ENCODE measurements at places on chromosomes 7 and 10.

DNA sequence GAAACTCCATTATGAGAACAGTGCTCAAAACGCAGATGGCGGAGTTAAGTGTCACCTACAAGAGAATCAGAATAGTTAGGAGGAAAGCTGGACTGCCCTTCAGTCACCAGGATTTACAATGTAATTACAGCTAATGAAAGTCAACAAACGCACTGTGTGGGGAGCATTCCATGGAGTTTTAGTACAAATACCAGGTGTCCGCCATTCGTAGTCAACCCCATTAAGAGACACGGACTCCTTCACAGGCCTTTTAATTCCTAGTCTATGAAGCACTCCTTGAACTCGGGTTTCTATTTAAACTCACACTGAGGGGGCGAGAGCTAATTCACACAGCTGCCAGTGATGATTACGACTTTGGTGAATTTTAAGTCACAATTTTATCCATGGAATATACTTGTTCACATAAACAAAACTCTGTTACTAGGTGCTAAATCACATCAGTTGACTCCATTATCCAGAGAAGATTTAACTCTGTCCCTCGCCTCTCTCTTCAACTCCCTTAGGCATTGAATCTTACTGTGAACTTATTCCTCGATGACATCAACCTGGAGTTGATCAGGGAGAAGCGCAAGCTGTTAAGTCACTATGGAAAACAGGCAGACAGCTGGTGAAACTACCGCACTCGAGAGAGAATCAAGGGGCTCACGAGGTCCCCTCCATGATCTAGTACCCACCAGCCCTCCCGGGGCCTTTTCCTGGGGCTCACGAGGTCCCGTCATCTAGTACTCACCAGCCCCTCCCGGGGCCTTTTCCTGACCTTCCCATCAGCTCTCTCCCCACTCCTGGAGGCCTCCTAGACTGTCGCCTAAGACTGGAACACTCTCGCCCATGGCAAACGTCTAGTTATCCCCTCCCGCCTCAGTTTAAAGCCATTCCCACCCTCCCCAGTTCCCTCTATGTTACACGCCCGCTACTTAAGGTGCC, 1.5 kb downstream of the ZFAND2A start:
- DNase-seq: no peak

- no peak for DNase-seq
These were observed 3.2 kb downstream of the HOXA5 start for GRCh38 chr7:27140126-27140857.

- no peak for DNase-seq
These were observed 50.8 kb downstream of the SH2D4B start for GRCh38 chr10:80588546-80588945.

- DNase-seq: no peak
These were observed 5.4 kb upstream of the DMTF1 start for GRCh38 chr7:87146740-87147386.

DNA sequence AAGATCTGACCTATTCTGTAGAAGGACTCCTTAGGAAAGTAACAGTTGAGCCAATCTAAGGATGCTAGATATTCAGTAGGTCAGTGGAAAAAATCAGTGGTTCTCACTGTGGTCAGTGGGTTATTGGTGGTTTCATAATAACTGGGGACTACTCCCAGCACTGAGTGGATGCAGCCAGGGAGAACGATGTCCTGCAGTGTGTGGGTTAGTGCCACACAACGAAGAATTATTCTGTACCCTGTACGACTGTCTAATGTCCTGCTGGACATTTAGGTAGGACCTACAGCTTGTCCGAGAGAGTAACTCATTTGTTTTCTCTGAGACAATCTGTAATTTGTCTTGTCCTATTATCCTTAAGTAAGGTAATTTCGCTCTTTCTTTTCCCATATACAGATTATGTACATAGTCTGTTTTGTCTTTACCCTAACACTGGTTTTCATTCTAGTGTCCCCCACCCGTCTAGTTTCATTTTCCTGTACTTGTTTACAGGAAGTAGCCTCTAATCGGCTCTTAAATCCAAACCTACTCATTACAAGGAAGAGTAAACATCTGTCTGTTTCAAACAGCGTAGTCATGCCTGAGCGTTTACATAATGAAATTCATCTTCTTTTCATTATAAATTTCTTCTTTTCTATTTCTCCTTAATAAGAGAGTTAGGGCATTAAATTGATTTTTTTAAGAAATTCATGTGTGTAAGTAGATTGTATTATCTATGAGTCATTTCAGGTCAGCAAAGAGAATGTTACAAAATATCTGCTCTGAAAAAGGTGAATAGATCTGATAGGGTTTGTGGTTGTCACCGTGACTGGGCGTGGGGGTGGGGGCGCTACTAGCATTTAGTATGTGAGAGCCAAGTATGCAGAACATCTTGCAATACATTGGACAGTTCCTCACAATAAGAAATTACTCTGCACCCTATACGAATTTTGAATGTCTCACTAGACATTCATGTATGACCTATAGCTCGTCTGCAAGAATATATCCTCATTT, 8.3 kb upstream of the ZC3HAV1L start:
- peak; percentile 41 for DNase-seq

- no peak for DNase-seq
These were observed 428.9 kb downstream of the PCDH15 start for GRCh38 chr10:54372179-54372578.

DNA sequence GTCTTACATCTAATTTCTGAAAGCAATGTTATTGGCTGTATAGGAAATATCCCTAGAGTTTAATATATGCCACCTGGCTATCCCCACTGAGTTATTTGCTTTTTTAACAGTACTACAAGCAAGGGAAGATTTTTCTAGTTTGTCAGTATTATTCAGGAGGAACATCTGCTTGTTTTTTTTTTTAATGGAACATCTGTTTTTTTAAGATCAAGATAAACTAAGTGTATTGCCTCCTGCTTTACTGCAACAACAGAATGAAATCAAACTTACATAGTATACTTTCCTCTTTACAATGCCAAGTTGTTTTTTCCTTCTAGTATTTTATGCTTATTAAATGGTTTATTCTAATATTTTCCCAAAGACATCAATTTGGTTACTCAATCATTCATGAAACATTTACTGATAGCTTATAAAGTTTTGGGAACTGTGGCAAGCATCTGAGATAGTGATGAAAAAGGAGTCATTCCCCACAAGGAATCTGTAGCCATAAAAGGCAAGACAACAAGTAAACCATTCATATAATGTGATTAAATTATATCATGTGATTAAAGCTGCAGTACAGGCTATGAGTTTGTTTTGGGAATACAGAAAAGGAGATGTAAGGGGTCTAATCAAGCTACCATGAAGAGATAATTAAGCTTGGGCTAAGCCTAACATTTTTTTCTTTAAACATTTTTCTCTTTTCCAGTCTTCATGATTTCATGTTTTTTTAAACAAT, 17.4 kb downstream of the MTPN start:
- no peak for DNase-seq

DNA sequence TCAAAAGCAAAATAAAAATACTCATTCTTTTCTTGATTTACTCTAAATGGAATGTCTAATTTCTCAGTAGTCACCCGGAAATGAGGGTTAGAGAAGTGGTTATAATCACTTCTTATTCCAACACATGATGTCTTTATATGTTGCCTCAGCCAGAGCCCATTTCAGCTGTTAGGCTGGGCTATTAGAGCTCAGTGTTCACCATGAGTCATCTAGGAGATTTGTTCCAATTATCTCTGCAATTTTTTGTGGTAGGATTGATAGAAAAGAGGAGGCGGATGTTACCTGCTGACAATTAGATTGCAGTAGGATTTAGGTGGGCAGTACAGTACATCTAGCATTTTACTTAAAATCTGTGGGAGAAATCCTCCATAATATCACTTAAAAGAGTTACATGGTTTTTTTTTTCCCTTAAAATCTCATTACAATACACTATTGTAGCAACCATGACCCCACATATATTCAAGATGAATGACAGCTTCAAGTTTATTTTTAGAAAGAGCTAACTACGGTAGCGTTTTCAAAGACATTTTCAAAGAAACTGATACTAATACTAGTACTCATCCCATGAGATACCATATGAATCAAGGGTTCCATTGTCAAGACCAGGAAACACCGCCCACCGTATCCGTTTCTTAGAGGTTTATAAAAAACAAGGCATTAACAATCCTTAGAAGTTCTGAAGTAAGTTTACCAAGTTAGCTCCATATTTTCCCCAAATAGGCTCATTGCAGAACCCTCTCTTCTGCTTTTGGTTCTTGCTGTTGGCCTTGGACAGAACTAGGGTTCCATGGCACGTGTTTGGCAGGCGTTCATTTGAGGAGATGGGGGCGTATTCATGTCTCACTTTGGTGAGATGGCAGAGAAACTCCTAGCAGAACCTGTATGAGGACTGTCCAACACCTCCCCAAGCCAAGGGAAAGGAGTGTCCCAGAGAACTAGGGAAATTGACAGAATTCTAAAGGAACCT, 10.4 kb downstream of the CPA2 start:
- DNase-seq: no peak

DNA sequence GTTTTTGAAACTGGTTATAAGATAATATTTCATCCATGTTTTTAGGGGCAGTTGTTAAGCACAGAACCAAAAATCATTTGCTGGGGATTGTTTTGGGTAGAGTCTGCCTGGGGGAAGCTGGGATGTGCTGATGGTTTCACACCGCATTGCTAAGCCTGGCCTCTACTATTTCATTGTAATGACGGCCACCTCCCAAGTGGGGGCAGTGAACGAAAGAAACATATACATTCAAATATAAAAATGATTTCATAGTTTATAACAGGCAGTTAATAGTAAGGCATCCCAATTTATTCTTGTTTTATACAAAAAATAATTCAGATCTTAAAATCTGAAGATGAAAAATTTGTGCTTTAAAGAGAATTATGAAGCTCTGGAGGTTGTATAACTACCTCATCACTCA, 750.8 kb downstream of the REEP3 start:
- no peak for DNase-seq

DNA sequence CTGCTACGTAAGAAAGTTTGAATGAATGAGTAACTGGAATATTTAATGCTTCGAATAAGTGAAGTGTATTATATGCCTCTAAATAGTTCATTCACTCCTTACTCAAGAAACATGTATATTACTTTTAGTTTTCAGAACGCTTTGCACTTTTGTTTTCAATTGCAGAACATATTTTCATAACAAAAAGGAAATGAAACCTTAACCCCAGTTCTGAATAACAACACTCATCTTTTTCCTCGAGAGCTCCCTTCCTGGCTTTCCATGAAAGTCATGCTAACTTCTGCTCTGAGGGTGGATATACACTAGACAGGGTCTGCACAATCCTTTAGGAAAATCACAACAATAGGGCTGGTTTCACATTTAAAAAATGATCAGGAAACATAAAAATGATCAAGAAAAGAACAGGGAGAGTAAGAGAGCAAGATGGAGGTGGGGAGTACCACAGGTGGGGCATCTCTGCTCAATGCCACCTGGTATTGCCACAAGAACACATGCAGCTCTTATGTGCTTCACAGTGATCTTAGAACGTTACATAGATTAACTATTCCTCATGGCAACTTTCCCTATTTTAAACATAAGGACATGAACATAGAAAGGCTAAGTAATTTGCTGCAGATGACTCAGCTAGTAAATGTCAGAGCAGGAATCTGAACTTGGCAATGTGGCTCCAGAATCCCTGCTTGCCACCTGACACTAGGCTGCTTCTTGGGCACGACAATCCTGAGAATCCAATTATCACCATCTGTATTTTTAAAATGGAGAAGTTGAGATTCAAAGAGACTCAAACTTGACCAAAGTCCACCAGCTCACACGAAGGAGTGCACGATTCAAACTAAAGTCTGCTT, 219.5 kb upstream of the AOAH start:
- DNase-seq: no peak

DNA sequence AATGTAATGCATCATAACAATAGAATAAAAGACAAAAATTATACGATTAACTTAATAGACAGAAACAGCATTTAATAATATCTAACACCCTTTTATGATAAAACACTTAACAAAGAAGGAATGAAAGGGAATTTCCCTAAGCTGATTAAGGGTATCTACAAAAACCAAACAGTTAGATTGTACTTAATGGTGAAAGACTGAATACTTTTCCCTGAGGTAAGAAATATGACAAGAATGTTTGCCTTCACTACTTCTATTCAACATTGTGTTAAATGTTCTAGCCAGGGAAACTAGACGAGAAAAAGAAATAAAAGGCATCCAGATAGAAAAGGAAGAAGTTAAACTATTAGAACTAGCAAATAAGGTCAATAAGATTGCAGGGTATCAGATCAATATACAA, 276.9 kb downstream of the BAMBI start:
- no peak for DNase-seq

DNA sequence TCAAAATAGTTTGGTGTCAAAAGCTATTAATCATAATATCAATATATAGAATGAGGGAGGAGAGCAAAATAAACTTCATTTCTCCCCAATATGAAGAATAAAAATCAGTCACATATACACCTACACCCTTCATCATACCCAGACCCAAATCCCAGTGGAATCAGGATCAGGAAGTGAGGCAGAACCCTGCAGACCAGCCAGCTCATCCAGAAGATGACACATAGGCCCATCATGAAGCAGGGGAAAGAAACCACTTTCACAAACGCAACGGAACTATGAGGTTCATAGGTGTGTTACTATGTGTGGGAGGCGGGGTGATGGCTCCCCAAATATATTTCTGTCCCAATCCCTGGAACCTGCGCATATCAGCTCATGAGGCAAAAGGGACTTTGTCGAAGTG, 89.0 kb downstream of the RSU1 start:
- no peak for DNase-seq

DNA sequence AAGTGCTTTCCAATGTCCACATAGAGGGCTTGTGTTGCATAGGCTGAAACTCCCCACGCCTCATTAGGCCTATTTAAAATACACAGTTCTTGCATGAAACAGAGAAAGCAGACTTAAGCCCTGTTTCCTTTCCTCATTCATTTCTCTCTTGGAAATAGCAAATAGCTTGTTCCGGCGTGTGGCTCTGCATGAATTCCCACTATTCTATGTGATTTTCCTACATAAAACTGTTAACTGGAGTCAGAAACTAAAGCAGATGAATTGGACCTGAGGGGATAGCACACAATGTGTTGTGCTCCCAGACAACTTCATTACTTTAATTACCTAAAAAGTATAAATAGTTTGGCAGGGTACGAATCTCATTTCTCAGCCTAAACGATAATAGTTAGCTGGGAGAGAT, 981.5 kb downstream of the SORCS1 start:
- no peak for DNase-seq

DNA sequence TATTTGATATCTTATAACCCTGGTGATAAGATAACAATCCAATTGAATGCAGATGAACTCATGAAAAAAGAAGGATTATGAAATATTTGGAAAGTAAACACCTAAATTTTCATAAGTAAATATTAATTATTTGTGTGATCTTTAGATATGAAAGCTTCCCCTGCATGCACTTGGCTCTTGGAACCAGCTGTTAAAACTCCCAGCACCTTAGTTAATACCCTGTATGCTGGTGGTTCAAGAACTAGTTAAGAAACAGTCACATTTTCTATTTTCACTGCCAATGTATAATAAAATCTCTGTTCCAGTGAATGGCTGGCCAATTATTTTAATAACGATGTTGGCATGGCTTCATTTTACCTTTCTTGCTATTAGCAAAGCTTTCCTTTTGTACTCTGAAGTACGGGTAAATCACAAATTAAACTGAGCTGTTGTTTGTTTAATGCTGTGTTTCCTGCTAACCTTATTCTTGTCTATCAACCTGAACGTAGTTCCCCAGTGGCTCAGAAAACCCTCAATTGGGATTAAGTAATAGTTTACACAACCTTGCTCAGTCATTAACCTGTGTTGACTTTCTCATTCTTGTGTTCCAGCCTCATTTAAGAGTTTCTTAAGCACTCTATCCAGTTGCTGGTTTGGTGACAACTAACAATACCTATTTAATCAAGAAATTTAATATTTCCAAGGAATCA, 38.9 kb downstream of the MET start:
- no peak for DNase-seq
